RCC 7860 (cell line): ENCODE measurements at places on chromosomes 1 and 21.
A peak's percentile ranks its signal among the peaks of the same experiment; 100 is the strongest.

DNA sequence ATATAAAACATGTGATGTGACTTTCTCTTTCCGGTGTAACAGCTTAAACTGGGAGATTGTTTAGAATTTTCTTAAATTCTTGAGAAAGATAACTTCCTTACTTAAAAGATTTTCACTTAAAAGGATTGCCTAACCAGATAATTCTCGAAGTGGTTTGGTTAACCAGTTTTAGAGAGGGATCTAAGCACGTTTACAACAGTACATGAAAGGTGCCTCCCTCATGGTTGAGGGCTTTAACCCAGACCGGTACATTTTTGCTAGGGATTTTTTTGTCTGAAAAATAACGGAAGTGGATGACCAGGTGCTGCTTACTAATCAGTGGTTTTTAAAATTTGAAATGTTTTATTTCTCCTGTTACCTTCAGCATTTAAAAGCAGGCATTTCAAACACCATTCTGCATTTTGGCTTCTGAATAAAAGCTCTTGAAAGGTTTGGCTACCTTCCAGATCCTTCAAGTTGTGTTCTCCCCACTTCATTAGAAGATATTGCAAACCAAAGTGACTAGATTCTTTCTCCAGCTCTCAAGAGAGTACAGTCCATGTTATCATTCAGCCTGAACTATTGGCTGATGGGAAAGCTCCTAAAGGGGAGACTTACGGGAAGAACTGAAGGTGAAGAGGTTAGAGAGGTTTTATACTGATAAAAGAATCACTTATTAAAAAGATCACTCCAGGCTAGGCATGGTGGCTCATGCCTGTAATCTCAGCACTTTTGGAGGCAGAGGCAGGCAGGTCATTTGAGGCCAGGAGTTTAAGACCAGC, 12.8 kb downstream of the S100PBP start:
- no peak for DNase-seq

- no peak for DNase-seq
Observed at GRCh38 chr1:1185101-1185765, 11.6 kb downstream of the TTLL10 start.

GRCh38 chr1:15246960-15247614, at the start of gene FHAD1:
FHAD1 (plus strand) TSS chr1:15247223; CDS start chr1:15251785, 4,562 bp downstream.
- no peak for DNase-seq

DNA sequence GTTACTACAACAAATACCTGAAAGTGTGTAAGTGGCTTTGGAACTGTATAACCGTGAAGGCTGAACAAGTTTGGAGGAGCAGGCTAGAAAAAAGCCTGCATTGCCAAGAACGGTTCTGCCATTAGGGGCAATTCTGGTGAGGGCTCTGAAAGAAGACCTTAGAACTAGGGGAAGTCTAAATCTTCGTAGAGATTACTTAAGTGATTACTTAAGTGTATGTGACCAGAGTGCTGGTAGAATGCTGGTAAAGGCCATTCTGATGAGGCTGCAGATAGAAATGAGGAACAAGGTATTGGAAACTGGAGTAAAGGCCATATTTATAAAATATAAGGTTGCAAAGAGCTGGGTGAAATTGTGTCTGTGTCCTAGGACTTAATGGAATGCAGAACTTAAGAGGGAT, 158.0 kb downstream of the CLIC6 start:
- no peak for DNase-seq

DNA sequence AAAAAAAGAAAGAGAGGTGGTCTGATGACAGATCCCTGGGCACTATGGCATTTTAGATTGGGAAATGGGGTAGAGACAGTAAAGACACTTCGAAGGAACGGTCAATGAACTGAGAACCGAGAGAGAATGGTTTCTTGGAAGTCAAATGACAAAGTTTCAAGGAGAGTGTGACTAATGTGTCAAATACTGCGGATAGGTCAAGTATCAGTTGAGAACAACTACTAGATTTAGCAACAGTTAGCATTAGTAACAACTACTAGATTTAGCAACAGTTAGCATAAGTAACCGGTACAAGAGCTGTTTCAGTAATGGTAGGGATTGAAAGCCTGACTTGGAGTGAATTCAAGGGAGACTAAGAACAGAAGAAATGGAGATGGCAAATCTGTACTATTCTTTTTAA, 35.0 kb downstream of the UROD start:
- DNase-seq = no peak

- peak; percentile 90 for DNase-seq
Observed at GRCh38 chr1:10074059-10074851, 41.5 kb downstream of the UBE4B start.

GRCh38 chr1:1554550-1554925, 14.1 kb upstream of the TMEM240 start:
- no peak for DNase-seq

DNA sequence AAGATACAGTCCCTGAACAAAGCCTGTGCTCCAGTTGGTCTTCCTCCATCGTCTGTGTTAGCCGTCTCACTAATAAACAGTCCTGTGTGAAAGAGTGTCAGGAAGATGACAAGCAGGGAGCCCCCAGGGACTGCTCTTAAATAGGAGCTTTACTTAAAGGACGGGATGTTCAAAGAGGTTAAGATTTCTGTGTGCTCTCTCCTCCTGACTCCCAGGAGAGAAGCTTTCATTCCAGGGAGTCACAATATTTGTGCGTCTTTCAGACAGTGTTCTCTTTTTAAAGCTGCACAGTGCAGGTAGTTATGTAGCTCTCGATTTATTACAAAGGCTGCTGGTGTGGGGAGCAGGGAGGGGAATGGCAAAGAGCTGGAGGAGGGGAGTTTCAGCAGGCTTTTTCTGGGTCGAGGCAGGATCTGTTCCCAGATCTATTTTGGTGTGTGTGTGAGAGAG, 43.5 kb downstream of the STYXL2 start:
- DNase-seq = no peak

GRCh38 chr1:2098839-2099785, 48.9 kb downstream of the PRKCZ start:
- DNase-seq = no peak

- DNase-seq = no peak
Observed at GRCh38 chr1:179353546-179353945, 12.2 kb upstream of the AXDND1 start.

DNA sequence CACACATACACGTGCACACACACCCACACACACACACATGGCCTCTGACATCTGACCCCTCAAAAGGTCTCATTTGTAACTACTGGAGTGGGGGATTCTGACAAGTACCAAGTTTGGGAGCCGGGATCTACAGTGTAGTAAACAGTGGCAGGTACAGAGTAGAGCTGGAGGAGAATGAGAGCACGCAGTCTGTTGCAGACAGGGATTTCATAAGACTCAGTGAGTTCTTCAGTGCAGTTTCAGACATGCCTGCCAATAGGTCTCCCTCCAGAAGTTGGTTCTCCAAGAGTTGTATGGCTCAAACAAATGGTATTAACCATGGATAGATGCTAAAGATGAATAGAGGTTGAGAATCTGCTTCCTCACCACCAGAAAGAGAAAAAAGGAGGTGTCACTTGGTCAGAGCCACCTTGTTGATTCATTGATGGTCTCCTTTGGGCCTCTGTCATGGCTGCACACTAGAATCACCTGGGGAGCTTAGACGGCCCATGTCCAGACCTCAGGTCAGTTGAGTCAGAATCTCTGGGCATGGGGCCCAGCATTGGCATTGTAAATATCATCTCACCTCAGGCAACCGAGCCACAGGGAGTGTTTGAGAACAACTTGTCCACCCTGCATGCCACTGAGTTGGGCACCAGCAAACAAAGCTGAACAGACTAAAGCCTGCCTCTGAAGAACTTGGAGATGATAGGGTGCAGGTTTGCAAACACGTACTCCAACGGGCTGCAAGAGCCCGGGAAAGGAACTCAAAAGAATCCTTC, 122.1 kb downstream of the EDEM3 start:
- no peak for DNase-seq

- DNase-seq = peak; percentile 81
Observed at GRCh38 chr21:16794950-16795349, 717.9 kb upstream of the CXADR start.

DNA sequence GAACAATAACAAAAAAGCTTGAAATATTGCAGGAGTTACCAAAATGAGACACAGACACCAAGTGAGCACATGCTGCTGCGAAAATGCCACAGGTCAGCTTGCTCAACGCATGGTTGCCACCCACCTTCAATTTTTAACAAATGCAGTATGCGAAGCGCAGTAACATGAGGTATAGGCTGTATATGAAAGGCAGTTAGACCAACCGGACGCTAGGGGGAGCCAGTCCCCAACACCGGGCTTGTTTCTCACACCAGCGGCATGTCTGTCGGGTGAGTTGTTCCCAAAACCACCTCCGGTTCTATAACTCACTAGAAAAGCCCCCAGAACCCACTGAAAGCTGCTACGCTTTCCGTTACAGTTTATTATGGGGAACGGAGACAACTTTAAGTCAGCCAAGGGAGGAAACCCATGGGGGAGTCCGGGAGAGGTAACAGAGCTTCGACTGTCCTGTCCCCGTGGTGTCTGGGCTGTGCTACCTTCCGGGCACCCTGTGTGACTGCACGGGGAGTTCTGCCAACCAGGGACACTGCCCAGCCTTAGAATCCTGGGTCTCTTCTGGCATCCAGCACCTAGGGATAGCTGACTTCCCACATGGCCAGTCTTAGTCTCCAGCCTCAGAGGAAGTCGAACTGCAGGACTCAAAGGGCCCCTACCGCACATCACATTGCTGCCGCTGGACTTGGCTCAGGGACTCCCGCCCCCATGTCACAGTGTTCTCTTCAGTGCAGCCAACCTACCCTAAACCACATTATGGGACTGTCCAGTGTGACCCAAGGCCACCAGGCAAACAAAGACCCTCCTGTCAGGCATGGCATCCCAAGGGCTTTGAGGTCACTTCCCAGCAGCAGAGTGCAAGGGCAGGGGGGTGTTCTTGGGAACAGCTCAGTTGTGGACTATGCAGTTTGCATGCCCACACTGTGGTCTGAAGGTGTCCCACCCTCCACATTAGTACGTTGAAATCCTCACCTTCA, 14.0 kb downstream of the RNF187 start:
- DNase-seq = peak; percentile 65

GRCh38 chr1:229059671-229060539, 211.0 kb upstream of the RAB4A start:
- DNase-seq = no peak
